Left forelimb (tissue), 1 donor: ENCODE measurements at places on chromosomes 12 and 14.

GRCh38 chr12:107864235-107864634 is 89.7 kb downstream of the ASCL4 start:
- no peak for DNase-seq

DNA sequence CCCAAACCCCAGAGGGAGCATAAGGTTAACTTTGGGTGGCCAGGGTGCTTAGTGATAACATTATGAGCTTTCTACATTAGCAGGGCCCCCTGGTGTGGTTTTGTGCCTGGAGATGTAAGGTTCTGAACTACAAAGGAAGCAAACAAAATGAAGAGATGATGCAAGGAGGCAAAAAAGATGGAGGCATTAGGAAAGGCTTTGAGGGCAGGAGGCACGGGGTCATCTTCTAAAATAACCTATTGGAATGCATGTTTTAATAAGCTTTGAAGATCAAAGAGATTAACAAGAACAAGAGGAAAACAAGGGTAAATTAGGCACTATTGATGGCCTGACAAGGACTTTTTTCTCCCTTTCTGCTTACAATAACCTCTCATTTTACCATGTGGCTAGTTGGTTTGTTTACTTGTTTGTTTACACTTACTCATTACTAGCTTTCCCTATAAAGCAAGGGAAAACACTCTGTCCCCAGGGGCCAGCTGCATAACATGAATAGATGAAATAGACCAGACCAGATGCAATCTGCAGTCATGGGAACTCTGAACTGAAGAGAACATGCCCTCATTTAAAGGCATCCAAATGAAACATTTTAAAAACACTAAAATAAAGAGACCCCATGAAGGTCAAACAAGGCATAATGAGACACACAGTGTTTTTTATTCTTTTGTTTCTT is 390.3 kb downstream of the DIO2 start:
- no peak for DNase-seq

GRCh38 chr12:108399514-108399913 is 60.4 kb upstream of the CMKLR1 start:
- DNase-seq, result no peak

DNA sequence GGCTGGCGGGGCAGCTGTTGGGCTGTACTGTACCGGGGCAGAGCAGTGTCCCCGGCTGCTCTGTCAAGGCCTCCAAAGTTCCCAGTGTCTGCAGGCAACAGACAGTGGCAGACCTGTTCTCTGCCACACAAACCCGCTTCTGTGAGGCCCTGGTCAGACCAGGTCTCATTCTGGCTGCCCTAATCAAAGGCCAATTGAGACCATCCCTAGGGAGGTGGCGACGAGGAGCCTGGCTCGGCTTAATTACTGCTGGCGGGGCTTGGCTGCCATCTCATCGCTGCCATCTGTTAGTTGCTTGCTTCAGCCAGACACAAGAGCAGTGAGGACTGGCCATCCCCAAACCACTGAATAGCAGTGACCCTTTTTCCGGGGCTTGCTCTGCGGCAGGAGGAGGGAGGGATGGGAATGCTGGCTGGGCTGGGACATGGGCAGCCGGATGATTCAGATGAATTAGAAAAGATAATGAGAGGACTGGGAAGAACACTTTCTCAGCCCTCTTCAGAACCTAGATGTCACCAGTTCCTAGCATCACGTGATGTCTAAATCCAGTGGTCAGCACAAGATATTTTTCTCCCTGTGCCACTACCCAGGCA is 24.5 kb downstream of the ERG28 start:
- peak; percentile 66 for DNase-seq

DNA sequence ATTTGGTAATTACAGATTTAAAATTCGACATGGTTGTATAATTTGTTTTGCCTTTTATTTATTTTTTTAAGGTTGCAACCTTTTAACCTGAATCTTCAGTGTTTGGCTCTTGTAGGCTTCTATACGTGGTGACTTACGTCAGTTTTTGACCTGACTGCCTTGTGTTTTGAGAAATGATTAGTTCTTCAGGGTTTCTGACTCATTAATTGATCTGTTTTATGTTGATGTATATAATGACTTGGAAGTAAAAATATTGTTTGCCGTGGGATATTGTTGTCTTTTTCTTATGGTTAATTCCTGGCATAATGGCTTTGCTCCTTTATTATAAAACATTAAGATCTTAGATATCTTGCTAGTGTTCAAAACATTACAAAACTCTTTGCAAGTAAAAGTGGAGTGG is 2.5 kb downstream of the RASSF8 start:
- no peak for DNase-seq

- peak; percentile 78 for DNase-seq
Measured at GRCh38 chr12:1605129-1606020, 11.0 kb upstream of the FBXL14 start.

GRCh38 chr12:89333564-89334252 is 18.6 kb downstream of the DUSP6 start:
- DNase-seq, result no peak

- DNase-seq, result no peak
Measured at GRCh38 chr12:31533470-31533869, 57.5 kb downstream of the DENND5B start.

DNA sequence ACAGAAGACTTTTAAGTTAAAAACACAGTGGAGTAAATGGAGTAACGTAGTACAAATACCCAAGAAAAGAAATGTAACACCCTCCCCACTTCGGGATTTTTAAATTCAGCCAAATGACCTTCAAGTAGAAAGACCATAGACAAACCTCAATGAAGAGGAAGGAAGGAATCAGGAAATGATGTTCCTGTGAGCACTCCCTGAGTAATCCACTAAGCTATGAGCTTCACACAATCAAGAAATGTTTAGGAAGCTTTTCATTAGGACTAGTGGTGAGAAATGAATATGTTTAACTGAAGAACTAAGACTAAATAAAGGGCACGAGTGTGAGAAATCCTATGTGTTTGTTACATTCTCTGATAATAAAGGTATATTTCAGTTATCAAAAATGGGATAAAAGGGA is 10.1 kb downstream of the TCL1A start:
- no peak for DNase-seq

- no peak for DNase-seq
Measured at GRCh38 chr12:102468261-102468915, 12.0 kb downstream of the IGF1 start.

GRCh38 chr14:100776681-100777365 is 49.1 kb upstream of the MEG3 start:
- DNase-seq, result no peak

- no peak for DNase-seq
Measured at GRCh38 chr12:7609495-7609894, 56.2 kb downstream of the APOBEC1 start.

DNA sequence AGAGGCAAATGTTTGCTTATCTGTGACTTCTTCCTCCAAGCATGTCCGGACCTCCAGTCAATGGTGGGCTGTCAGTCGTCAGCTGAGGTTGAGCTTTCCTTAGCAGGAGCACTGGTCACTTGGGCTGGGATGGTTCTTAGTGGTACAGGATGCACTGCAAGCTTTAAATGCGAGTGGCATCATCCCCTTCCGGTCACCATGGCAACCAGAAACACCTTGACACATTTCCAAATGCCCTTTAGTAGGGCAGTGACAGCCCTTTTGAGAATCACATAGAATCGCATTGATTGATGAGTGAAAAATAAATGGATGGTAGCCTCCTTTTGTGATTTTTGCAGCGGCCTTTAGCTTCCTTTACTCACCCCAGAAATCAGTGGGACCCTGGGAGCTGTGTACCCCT is 24.1 kb downstream of the NTF3 start:
- DNase-seq, result no peak

DNA sequence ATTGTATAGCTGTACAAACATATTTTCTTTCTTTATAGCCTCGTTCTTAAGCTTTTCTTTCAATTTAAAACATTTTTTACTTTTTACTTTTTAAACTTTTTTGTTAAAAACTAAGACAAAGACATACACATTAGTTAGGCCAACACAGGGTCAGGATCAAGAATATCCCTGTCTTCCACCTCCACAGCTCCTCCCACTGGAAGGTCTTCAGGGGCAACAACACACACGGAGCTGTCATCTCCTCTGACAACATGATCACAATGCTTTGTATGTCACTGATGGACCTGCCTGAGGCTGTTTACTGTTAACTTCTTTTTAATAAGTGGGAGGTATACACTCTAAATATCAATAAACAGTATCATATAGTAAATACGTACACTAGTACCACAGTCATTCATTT is 191.3 kb downstream of the SYT10 start:
- no peak for DNase-seq

- no peak for DNase-seq
Measured at GRCh38 chr12:113271466-113271852, 50.2 kb downstream of the TPCN1 start.

DNA sequence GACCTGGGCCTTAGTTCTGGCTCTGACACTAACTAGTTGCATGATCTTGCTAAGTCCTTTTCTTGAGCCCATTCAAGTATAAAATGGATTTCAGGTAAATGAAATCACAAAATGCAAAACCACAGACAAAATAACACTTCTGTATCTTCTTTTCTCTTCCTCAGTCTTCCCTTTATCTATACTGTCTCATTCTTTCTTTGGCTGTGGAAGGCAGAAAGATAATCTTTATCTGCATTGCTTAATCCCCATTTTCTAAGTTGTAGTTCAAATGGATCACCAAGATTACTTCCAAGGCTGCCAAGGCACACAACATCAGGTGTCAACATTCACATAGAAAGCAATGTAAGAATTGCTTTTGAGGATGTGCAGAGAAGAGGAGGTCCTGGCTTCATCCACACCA is 30.3 kb downstream of the TESPA1 start:
- DNase-seq, result no peak

DNA sequence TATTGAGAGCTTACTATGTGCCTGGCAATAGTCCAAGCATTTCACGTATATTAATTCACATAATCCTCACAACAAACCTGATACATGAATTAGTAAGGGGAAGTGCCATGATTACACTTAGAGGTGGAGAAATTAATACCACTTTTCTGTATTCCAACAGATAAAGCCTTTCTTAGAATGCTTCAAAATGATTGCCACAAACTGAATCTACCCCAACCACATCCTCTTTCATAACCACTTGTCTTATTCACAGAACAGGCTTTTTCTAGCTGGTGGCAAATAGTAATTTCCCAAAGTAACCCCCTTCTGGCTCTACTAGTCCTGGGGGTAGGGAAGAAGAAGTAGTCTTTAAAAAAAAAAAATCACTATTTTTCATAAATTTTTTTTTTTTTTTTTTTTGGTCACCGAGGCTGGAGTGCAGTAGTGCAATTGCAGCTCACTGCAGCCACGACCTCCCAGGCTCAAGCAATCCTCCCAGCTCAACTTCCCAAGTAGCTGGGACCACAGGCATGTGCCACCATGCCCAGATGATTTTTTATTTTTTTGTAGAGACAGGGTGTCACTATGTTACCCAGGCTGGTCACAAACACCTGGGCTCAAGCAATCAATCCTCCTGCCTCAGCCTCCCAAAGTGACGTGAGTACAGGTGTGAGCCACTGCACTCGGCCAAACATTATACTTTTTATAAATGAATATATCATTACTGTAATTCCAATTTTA is 59.0 kb upstream of the ARID2 start:
- no peak for DNase-seq
